ENCODE measurements at places on chromosomes 3 and 15.
A peak's percentile ranks its signal among the peaks of the same experiment; 100 is the strongest.

DNA sequence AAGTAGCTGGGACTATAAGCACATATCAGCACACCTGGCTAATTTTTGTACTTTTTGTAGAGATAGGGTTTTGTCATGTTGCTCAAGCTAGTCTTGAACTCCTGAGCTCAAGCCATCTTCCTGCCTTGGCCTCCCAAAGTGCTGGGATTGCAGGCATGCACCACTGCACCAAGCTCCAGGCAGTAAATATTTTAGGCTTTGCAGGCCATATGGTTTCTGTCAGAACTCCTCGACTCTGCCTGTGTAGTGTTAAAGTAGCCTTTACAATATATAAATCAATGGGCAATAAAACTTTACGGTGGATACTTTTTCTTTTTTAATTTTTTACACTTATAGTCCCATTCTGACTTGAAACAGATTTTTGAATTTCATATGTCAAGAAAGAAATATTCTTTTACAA is 41.6 kb downstream of the DAG1 start:
- DNase-seq: no peak

GRCh38 chr3:186413615-186414415 is 51.8 kb upstream of the DGKG start:
- DNase-seq: peak; percentile 66

DNA sequence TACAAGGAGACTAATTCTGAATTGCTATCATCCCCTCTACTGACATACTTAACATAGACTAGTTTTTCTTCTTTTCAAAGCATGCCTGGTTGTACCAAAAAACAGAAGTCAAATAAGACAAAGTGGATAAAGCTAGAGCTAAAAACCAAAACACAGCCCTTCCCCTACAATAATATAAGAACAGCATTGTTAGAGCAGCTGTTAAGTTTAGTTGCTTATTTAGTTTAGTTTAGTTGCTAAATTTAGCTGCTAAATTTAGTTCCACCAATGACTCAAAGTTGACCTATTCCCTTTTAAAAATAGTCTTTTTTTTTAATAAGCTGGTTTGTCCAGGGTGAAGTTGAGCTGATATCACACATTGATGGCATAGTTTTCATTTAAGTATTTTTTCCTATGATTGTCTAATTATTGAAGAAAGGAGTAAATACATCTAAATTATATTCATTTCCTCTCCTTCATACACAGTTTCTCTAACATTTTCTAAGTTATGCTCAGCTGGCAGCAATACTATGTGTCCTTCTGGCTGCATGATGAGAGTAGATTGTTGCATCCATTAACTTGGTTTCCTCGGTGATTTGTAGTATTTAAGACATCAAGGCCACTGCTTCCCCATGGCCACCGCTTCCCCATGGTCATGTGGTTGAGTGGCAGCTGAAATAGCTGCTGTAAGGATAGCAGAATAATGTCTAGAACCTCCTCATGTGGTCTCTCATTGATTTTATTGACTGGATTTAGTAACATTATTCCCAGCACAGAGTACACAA is 718.6 kb upstream of the NECTIN3 start:
- DNase-seq: no peak

GRCh38 chr15:29736744-29737020 is 85.6 kb downstream of the TJP1 start:
- DNase-seq: no peak

GRCh38 chr3:37863949-37864822 is 2.5 kb downstream of the CTDSPL start:
- DNase-seq: no peak
